ENCODE measurements at places on chromosomes 5 and 9. TPM values are rescaled to one million over a fixed set of nuclear protein-coding genes. Genes with fewer than 3 reads are reported as not detected.

DNA sequence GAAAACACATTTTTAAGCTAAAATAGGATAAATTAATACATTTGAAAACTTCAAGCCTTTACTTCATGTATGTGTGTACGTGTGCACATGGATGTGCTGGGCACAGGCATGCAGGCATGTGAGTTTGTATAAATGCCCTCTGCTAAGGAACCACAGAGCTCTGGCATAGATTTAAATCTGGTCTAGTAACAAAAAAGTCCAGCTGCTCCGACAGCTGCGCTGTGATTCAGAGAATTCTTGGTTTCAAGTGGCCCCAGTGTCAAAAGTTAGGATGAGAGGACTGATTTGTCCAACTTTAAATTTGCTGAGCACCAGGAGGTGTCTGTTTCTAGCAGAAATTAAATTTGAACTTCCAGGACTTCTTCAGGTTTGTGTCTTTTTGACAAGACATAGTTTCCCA, 203.7 kb upstream of the TUT7 start:
- DNase-seq = no peak

- no peak for DNase-seq
These were observed 145.7 kb downstream of the EBF1 start for GRCh38 chr5:158953929-158954534.

GRCh38 chr9:80890124-80890523, 799.2 kb downstream of the TLE1 start:
- DNase-seq = no peak

GRCh38 chr5:1464096-1464446, 18.8 kb upstream of the SLC6A3 start:
- no peak for DNase-seq

- peak; percentile 3 for DNase-seq
These were observed 893.2 kb downstream of the DTWD2 start for GRCh38 chr5:118095115-118095514.

GRCh38 chr5:133145436-133146170, 93.8 kb downstream of the HSPA4 start:
- DNase-seq = no peak

Gene PDZD2
- 0.33 TPM for total RNA-seq

Measured in fibroblast of lung (primary cell).